Bone marrow (tissue), 2 donors: ENCODE measurements at places on chromosomes 7 and 10.

DNA sequence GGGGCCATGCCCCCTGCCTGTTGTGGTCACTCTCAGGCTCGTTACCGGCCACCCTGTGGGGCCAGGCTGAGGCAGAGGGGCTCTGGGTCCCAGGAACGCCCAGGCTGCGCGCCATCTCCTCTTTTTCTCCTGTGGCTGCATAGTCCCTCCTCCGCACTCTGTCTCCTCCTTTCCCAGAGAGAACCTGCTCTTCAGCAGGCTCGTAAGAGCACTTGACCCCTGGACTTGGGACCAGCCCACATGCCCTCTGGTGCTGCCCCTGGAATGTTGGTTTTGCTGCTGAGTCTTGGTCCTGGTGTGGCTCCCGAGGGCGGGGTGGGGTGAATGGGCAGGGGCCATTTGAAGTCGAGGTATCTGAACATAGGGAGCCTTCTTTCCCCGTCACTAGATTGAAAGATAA, 6.6 kb upstream of the BHLHA15 start:
- no peak for DNase-seq

DNA sequence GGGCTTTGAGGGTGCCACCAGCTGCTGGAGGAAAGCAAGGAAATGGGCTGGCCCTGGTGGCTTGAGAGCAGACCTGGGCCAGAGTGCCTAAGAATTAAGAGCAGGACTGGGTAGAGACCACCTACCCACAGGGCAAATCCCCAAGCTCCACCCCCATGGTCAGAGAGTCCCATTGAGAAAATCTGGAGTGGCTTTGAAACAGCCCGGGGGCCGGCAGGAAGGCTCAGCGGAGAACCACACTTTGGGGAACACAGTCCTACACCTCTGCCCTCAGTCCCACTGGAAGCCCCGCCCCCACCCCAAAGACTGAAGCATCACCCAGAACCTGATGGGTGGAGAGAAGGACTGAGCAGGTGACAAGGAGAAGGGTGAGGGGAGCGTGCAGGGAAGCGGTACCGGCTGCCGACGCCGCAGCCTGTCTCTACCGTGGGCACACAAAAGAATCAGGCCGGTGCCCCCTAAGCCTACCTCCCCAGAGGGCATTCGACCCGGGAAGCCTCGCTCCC, 3.6 kb downstream of the SMARCD3 start:
- DNase-seq = no peak

DNA sequence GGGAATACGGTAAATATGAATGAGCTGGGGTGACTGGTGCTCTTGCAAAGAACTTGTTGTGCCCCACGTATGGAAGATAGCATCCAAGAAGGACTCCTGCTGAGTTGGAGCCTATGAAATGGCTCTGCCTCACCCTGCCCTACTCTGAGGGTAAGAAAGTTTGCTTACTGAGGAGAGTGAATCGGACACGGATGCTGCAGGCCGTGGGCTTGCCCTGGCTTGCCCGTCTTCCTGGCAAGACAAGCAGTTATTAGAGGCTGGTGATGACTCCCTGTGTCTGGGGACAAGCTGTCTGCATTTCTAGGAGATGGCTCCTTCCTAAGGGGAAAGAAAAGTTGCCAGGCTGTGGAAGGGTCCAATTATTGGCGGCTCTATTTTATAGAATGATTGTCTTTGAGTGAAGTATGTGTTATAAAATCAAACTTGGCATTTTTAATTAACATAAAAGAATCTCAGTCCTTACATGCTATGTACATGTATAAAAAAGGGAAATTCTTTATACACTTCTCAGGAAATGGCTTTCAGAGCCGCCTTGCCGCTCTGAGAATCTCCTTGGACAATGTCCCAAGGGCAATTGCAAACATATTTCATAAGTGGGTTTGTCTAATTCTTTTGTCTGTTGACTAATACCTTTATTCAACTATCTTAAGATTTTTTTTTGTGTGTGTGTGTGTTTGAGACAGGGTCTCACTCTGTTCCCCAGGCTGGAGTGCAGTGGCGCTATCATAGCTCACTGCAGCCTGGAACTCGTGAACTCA, 64.6 kb downstream of the CYP26A1 start:
- no peak for DNase-seq

DNA sequence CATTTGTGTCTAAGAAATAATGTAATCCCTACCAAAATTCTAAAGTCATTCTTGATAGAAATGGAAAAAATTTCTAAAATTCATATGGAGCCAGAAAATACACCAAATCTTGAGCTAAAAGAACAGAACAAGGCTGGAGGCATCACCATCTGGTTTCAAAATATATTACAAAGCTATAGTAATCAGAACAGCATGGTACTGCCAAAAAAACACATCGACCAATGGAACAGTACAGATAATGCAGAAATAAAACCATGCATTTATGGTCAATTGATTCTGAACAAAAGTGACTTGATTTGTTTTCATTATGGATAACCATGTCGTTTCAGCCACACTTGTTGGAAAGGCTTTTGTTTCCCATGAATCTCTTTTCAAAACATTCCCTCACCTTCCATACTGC, 7.0 kb upstream of the WDFY4 start:
- no peak for DNase-seq

- no peak for DNase-seq
These were observed 34.6 kb downstream of the CHST3 start for GRCh38 chr10:71998840-71999194.

DNA sequence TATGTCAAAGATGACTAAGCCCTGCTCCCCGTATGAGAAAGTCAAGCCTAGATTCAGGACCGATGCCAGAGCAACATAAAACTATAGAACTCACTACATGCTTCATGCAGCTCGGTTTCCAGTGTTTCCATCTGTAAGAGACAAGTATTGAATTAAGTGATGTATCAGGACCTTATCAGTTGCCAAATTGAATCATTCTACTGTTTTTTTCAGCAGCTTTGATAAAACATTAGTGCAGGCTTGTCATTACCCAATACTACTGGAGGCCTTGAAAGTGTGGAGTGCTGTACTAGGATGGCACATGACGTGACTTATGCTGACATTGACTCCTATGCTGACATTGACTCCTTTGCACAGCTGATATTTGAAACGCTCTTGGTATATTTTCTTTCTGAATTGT, 10.8 kb upstream of the NRP1 start:
- DNase-seq = no peak

DNA sequence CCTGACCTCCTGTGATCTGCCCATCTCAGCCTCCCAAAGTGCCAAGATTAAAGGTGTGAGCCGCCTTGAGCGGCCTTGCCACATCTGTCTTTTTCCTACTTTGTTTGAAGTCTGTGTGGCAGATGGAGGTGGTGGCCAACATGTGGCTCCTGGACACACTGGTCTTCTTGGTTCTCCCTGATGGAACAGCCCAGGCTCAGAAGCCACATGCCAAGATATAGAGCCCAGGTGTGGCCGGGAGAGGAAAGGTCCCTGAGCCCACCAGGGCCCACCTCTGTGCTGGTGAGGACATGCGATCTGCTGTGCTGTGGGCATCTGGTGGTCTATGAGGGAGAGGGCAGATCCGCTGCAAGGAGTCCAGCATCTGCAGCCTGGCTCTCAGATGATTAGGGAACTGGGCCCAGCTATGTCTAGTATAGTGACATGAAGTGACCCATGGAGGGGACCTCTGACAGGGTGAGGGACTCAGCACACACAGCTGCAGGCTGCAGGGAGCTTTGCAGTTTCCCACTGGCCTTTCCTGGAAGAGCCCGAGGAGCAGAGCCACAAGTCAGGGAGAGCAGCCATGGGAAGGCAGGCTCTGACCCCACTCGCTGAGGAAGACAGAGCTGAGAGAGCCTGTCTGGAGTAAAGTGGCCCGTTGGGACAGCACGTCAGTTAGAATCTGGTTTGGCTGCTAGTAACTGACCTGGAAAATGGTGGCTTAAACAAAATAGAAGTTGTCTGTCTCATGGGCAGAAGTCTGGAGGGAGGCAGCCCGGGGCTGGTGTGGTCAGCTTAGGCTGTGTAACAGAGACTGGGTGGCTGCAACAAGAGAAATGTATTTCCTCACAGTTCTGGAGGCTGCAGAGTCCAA, 25.9 kb downstream of the ADCY1 start:
- DNase-seq = no peak

- no peak for DNase-seq
These were observed 30.7 kb downstream of the WDR86 start for GRCh38 chr7:151379193-151379520.

- DNase-seq = no peak
These were observed 26.9 kb downstream of the TMEM120A start for GRCh38 chr7:75967487-75967997.

GRCh38 chr7:108270385-108271015, 140.3 kb upstream of the LAMB4 start:
- no peak for DNase-seq

- no peak for DNase-seq
These were observed 1005.8 kb downstream of the NRG3 start for GRCh38 chr10:82880776-82881290.

- no peak for DNase-seq
These were observed 135.3 kb downstream of the ICA1 start for GRCh38 chr7:8126601-8127167.

GRCh38 chr10:116771101-116771958, 29.0 kb upstream of the HSPA12A start:
- DNase-seq = no peak

- DNase-seq = no peak
These were observed 199.2 kb upstream of the KMT2E start for GRCh38 chr7:104814671-104815400.

GRCh38 chr10:86020134-86020533, 346.5 kb downstream of the GRID1 start:
- no peak for DNase-seq

DNA sequence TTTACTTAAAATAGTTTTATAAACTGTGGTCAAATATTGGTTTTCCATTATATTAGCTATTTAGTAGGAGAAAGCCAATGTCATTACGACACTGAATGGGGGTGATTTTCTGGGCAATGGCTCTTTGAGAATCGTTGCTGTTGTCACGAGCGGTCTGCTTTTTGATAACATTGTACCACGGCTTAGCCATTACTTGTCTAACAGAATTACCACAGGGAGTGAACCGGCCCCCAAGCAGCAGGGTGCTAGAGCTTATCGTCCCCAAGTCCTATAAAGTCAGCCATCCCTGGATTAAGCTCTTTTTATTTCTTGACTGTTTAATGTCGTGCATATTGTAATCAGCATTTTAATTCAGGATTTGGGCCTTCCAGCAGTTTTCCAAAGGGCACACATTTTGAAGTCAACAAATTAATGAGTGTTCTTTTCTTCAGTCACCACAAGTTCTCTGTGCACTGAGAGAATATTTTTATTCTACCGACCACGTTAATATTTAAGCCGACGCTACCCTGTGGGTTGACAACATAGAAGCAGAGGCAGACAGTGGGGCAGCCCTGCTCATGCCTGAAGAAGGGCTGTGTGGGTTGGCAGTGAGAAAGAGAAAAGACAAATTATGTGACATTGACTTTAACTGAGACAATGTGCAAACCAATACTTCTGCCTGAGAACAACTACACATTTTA, 125.8 kb downstream of the ICA1 start:
- no peak for DNase-seq

- no peak for DNase-seq
These were observed 15.0 kb downstream of the SNX8 start for GRCh38 chr7:2299131-2299829.

DNA sequence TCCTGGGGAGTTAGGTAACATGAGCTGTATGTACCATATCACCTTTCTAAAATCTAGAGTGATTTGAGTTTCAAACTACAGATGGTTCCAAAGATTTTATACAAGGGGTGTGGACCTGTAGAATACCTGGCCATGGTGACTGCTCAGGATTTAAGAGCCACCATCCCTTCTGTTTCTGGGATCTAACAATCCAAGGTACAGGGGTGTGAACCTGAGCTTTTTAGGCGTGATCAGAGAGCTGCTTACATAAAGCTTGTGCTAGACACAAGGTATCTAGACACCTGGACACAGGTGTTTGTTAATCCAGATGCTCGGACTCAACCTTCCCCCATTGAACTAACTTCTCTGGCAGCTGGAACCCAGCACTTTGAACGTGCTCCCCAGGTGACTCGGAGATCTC, 516.4 kb downstream of the RPS24 start:
- no peak for DNase-seq

- DNase-seq = no peak
These were observed 51.5 kb downstream of the CRPPA start for GRCh38 chr7:16369855-16370254.

- peak; percentile 8 for DNase-seq
These were observed 19.9 kb upstream of the HSPB1 start for GRCh38 chr7:76282344-76283253.

DNA sequence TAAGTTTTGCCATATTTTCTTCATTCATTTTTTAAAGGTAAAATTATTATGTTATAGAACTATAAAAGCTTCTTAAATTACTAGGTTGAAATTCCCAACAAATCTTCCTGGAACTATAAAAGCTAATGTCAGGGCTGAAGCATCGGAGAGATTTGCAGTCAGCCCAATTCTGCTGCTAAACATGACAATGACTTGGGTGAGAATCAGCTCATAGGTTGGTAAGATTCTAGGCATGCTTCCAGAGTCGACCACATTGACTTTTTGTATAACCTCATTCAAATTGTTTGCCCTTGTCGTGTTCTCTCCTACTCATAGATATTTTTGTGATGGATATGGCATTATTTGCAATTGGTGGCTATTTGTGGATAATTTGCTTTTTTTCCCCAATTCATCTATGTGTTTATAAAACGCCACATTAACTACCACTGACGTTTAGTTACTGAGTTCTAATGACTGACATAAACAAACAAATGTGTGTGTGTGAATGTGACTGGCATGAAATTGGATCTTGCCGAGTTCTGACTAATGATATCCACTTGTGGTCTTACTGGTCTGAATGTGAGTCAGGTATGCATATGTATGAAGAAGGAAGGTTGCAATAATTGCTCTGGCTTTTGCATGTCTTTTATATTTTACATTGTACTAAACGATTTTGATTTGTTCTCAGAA, 579.8 kb downstream of the PARD3 start:
- DNase-seq = no peak

GRCh38 chr10:70052462-70053217, at the start of gene MACROH2A2:
Gene MACROH2A2 (plus strand): TSS chr10:70052846. CDS start chr10:70075659, 22,813 bp downstream.
- peak; percentile 18 for DNase-seq

- no peak for DNase-seq
These were observed 12.1 kb upstream of the SHH start for GRCh38 chr7:155824227-155824886.
